Activated CD4-positive, alpha-beta T cell treated with anti-CD3 and anti-CD28 coated beads, Interleukin-2, amount 50 U/mL, for 48 hours (primary cell): ENCODE measurements at places on chromosomes 12 and 14.

DNA sequence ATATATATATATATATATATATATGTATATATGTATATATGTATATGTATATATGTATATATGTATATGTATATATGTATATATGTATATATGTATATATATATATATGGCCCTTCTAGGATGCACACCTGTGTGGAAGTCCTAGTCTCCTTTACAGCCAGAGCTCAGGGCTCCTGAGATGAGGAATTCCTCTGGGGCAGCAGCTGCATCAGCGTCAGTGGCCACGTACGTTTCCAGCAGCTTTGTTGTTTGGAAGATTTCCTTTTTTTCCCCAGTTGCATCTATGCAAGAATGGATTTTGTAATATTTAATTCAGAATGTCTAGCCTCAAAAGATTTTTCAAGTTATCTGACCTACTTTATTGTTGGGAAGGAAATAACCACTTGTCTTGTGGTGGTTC lies 68.6 kb downstream of the TNFAIP2 start:
- no peak for DNase-seq

DNA sequence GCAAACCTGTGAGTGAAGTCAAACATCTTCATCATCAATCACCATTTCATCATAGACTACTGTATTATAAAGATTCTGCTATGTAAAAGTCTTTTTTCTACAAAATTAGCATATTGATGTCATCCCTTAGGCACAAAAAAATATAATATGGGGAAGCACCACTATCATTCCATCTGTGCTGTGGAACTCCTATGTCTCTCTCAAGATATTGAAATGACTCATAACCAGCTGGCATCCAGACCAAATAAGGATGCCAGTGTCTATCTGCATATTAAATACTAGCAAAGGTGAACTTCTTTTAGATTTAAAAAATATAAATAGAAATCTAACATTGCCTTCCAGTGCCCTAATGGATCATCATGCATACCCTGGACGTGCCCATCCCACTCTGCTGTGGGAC lies 17.9 kb upstream of the DCAF5 start:
- DNase-seq, result no peak

GRCh38 chr12:32501835-32502333 lies 102.5 kb downstream of the FGD4 start:
- DNase-seq, result no peak

DNA sequence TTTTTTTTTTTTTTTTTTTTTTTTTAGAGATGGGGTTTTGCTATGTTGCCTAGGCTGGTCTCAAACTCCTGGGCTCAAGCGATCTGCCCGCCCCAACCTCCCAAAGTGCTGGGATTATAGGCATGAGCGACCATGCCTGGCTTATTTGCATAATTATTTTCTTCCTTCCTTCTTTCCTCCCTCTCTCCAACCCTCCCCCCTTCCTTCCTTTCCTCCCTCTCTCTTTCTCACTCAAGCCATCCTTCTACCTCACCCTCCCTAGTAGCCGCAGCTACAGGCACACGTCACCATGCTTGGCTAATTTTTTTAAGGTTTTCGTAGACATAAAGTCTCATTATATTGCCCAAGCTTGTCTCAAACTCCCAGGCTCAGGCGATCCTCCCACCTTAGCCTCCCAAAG lies 83.8 kb downstream of the PEBP1 start:
- DNase-seq, result no peak

GRCh38 chr14:90273532-90273931 lies 17.2 kb downstream of the PSMC1 start:
- DNase-seq, result no peak

DNA sequence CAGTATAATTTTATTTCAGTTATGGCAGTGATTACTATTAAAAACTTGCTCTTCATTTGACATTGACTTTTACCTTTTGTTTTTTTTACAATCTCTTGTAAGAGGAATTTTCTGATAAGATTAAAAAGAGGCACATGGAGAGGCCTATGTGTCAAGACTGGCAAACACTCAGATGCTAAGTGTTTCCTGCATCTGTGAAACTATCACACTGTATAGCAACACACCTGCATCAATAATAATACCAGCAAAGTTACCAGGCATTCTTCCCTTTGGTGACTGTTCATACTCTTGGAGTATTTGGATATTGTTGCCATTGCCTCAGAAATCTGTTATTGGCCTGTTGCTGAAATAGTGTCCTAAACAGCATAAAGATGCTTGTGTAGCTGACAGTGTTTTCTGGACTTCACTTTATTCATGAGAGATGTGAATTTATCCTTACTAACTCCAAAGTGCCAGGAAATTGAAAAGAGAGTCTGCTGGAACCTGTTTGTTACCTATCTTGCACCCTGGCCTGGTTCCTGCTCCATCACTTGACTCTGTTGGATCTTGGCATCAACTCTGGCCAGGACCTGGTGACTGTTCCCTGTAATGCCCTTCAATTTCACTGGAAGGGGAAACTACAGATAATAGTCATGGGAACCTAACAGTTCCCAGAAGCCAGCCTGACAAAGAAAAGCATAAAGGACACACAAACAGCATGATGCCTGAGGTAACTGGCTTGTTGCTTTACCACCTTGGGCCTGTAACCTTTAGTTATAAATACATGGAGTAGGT lies 19.8 kb downstream of the SLC16A7 start:
- DNase-seq, result no peak

GRCh38 chr12:90124914-90125313 lies 416.3 kb upstream of the ATP2B1 start:
- no peak for DNase-seq

DNA sequence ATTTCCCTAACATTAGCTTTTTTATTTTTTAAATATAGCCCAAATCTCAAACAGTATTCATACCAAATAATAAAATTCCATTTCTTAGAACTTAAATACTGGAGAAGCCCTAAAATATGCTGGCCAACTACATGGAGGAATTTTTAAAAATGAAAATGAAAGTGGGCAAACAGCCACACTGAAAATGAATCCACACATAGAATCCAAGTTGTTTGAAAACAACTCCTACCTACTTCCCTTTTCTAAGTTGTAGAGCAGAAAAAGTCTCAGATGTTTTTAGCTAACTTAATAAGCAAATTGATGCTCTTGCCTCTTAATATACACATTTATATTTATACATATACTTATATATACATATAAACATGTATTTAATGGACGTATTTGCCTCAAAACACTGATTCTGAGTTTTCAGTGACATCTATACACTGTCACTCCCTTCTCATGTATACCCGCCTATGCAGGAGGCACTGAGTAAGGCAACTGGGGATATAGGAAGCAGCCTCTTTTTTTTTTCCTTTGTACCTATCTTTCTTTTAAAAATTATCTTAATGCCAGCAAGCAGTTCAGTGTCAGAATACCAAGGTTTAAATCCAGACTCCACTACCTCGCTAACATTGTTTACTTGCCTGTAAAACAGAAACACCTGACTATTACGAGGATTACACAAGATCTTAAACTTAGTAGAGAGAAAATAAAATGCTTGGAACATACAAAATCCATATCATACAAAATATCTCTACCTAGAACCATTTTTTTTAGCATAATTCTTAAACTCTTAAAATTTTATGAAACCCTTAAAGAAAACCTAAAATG lies 13.3 kb downstream of the DICER1 start:
- DNase-seq, result no peak

DNA sequence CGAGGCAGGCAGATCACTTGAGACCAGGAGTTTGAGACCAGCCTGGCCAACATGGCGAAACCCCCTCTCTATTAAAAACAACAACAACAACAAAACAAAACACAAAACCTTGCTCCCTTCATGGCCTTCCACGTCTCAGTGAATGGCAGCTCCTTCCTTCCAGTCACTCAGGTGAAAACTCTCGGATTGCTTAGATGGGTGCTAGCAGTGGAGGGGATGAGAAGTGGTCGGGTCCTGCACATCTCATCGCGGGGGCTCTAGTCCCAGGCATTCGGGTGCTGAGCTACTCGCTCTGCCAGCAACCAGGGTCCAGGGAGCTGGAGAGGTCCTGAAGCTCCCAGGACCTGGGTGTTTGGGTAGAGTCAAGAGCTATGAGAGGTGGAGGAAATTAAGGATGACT lies 7.7 kb downstream of the SLC6A13 start:
- DNase-seq, result no peak

- peak; percentile 10 for DNase-seq
These were observed 333.9 kb upstream of the LMO3 start for GRCh38 chr12:16939871-16940306.

DNA sequence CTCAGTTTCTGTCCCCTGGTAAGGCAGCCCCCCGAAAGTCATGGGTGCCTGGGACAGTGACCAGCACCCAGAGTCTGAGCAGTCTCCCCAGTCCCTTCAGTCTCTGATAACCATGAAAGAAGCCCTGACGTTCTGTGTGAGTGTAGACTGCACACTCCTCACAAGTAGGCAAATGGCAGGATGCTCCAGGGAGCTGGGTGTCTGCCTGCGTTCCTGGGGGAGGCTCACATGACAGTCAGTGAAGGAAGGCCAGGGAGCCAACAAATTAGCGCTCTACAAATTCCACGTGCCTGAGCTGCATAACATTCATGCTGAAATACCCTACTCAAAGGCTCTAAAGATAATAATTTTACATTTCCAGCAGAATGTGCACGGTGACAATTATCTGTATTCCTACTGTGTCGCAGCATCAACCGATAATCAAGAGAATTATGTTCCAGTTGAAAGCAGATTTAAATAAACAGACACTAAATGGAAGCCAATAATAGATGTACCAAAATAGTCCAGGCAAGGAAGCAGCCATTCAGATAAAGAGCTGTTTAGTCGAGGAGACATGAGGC lies 56.3 kb downstream of the ASCL1 start:
- DNase-seq, result no peak

GRCh38 chr12:64173456-64173855 lies 48.6 kb downstream of the KICS2 start:
- no peak for DNase-seq

- no peak for DNase-seq
These were observed 63.5 kb downstream of the ELK3 start for GRCh38 chr12:96257550-96258103.

GRCh38 chr14:61889914-61890351 lies 127.7 kb downstream of the SNAPC1 start:
- DNase-seq, result peak; percentile 8

DNA sequence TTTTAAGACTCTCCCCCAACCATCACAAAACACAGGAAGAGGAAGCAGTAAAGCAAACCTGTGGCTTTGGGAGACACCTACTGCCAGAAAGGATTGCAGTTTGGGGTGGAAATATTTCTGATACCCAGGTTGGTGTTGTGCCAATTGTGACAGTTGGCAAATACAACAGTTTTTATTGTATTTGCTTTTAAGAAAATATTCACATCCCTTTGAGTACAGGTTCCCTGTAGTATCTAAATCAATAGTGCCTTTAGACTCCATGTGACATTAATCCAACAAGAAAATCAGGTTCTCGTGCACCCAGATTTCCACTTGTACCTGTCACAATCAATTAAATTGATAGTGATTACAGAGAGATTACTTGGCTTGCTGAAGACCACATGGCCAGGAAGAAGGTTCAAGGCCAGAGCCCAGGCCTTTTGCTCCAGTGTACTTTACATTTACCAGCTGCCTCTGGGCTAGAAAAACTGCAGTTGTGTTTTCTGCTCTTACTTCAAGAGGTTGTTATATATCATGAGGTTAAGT lies 361.2 kb downstream of the ATP23 start:
- no peak for DNase-seq

DNA sequence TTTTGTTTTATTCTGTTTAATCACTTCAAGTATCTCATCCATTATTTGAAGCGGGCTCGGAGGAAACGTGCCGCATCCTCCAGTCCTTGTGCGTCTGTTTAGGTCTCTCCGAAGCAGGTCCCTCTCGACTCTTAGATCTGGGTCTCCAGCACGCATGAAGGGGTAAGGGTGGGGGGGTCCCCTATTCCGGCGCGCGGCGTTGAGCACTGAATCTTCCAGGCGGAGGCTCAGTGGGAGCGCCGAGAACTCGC lies 311 bp upstream of the LGR5 start:
- no peak for DNase-seq

- no peak for DNase-seq
These were observed 6.1 kb upstream of the PRKCH start for GRCh38 chr14:61315313-61315712.

DNA sequence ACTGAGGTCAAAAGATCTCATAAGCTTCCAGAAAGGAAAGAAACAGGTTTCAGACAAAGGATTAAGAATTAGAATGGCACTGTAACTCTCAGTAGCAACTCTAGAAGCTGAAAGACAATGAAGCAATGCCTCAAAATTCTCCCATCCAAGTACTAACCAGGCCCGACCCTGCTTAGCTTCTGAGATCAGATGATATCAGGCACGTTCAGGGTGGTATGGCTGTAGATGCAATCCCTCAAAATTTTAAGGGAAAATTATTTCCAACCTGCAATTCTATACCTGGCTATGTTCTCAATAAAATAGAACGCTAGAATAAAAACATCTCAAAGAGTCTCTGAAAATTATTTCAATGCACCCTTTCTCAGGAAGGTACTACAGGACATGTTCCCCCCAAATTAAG lies 19.6 kb downstream of the NOXRED1 start:
- DNase-seq, result no peak

DNA sequence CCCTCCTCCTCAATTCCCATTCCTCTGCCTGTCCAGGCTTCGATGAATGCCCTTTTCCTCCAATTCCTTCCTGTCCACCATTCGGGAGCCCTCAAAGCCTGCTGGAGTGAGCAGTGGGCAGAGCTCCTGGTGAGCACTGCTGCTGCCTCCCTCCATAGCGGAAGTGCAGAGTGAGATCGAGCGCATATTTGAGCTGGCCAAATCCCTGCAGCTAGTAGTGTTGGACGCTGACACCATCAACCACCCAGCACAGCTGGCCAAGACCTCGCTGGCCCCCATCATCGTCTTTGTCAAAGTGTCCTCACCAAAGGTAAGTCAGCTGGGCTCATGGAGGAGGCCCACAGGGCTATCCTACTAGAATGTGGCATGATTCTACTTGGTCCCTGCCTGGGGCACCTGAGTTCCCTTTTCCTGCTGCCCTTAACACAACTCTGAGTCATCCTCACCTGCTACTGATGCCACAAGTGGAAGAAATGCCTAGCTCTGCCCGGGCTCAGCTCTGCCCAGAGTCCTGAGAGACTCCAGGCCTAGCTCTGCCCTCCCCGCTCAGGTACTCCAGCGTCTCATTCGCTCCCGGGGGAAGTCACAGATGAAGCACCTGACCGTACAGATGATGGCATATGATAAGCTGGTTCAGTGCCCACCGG lies 8.0 kb downstream of the CACNB3 start:
- DNase-seq, result no peak

GRCh38 chr12:18261273-18261672 lies at the start of gene PIK3C2G:
PIK3C2G (plus strand) TSS chr12:18261518; CDS start chr12:18282082, 20,564 bp downstream.
- DNase-seq, result no peak

- DNase-seq, result no peak
These were observed 71.1 kb downstream of the EPS8 start for GRCh38 chr12:15717940-15718567.

DNA sequence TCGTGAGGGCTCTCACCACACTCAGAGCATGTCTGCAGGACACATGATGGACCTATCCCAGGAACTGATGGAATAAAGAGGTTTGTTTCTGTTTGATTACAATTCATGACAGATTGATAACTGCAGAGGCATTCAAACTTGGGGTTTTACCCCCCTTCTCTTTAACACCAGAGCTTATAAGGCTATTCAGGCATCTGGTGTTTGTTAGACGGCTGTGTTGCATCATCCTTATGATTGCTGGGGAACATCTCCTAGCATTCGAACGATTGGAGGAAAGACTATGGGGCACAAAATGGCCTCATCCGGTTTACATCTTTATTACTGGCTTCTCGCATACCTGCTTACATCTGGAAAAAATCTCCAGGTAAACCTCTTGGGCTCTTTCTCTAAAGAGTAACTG lies 191.8 kb downstream of the MSRB3 start:
- DNase-seq, result no peak

- DNase-seq, result no peak
These were observed 32.9 kb downstream of the TXNRD1 start for GRCh38 chr12:104248444-104248843.
